Smooth muscle cell of the brain vasculature (primary cell): ENCODE measurements at places on chromosomes 12 and 14.

- DNase-seq, result no peak
These were observed 361.8 kb downstream of the C12orf50 start for GRCh38 chr12:87667378-87667777.

DNA sequence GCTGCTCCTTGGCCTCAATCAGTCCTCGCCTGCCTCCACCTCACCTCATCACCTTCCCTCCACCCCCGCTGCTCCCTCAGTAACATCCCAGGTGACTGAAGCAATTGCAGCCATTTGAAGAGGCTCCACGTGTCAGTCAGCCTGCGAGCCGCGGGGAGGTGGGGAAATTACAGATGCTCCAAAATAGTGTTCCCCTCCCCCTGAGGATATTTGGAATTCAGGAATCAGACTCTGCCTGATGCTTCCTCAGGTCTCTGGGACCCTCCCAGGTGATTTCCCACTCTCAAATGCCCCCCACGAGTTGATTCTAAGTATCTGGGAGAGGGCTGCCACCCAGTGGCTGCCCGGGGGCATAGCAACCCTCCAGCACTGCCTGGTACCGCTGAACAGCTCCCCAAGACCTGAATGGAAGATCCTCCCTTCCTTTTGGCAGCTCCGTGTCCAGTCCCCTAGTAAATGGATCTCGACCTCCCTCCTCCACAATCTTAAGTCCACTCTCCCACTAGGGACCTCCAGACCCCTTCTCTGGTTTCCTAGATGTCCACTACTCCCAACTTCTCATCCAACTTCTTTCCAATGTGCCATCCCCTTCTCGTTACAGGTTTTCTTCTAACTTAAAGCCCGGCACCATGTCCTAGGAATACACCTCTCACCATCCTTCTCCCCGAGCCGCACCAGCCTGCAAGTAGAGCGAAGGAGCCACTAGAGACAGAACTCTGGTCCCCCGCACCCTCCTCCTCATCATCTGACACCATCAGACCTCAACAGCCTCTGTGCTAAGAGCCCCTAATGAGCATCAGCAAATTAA, 1.4 kb upstream of the ASIC1 start:
- DNase-seq, result no peak

DNA sequence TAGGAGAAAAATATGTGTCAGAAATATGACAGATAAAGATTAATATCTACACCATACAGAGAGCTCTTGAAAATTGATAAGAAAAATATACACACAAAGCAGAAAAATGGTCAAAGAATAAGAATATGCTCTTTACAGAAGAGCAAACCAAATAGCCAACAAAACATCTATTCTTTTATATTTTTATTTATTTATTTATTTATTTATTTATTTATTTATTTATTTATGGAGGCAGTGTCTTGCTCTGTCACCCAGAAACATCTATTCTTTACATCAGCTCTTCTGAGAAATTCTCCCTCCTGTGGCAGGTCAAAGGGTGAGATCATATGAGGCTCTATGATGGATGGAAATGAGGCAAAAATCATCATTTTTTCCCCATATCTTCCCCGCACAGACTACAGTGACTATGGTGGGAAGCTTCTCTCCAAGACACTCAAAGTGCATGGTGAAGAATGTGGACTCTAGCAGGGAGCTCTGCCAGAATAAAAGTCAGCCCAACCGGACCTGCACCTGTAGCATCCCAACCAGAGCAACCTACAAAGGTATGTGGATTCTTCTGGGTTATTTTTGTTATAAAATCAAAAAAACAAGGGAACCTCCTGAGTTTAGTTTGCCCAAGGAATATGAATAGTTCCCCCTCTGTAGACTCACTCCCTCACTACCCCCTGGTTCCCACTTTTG, 71.4 kb downstream of the PLXNC1 start:
- DNase-seq, result no peak

- no peak for DNase-seq
These were observed 14.5 kb downstream of the CBX5 start for GRCh38 chr12:54265364-54265812.

DNA sequence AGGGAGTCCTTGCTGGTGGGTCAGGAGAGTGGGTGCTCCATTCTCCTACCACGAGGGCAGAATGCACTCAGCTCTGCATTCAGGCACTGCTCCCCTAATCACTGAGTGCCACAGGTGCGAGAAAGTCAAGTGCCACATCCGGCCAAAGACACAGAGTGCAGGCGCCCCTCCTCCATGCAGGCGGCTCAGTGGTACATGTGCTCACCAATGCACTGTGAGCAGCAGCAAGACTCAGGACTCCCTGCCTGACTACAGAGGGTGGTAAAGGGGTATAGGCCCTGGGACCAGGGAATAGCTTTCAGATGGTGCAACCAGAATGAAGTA, 32.9 kb downstream of the ZFYVE21 start:
- no peak for DNase-seq

- DNase-seq, result no peak
These were observed 741.8 kb downstream of the TMEM121 start for GRCh38 chr14:106268013-106268727.

- DNase-seq, result no peak
These were observed 185.6 kb downstream of the TMEM117 start for GRCh38 chr12:44021471-44021971.

DNA sequence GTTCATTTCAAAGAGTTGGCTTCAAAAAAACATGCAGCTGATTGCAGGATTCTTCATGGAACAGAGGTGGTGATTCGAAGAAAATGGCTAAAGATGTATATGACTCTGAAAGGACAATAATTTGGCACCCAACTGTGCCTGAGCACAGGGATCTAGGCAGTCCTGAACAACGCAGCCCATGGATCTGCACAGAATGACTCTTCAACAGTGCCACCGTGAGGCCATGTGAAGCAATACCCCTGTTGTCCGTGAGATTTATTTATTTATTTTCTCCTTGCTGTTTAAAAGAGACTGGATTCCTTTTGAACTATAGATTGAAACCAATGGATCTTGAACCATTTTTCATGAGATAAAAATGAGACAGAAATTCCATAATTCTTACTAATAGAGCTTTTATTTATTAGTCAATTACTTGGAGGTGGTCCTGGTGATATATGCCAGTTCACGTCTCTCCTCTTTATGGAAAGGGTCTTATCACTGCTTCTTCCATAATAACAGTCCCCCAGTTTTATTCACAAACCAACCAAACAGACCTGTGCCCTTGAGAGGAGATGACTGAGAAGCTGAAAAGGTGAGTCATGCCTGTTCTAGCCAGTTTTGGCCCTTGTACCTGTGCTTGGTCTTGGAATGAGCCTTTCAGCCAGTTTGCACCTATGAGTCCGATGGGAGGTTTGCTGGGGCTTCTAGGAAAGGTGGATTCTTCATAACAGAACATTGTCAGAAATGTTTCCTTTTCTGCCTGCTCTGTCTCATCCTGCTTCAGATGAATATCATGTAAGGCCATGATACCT, 1598.3 kb downstream of the AACS start:
- no peak for DNase-seq

DNA sequence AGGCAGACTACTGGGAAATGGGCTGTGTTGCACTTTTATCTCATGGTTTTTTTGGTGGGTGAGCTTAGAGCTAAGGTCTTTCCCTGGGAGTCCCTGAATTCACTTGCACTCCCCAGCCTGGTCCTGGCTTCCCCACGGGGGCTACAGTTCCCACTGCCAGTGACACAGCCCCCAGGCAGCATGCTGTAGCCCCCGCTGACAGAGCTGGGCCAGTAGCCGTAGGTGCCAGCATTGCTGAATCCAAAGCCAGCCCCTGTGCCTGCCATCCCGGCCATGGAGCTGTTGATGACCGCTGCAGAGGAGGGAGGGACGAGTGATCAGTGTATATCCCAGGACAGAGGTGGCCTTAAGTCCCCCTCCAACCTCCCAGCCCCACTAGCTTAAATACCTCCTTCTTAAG, 6.9 kb upstream of the KRT72 start:
- no peak for DNase-seq

DNA sequence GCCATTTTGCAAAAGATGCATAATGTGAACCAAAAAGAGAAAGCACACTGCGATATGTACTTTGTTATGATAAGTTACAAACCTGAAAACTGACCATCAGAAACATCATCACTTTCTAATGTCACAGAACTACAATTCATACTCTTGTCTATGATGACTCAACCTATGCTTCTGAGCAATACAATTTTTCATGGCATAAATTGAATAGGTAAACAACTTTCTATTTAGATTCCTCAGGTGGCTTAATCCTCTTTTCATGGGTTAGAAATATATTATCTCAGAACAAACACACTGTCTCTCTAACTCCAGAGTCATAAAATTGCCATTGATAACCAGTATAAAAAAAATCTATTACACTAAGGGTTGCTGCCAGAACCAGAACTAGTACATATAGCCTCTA, 1715.0 kb upstream of the FLRT2 start:
- no peak for DNase-seq

DNA sequence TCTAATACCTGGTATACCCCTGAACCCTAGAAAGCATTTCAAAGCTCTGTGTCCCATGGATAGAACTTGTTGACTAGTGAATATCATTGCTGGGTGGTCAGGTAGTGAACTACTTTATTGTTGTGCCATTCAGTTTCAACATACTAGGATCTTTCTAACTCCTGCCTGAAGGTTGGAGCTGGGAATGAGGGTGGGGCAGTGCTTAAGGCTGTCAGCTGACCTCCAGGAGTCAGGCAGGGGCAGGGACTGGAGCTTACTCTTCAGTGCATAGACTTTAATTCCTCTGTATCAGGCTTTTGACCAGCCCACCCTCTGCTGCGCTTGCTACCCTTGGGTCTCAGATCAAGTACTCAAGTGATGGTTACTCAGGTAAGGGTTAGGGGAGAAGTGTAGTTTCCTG, 102.6 kb upstream of the RFX4 start:
- no peak for DNase-seq

DNA sequence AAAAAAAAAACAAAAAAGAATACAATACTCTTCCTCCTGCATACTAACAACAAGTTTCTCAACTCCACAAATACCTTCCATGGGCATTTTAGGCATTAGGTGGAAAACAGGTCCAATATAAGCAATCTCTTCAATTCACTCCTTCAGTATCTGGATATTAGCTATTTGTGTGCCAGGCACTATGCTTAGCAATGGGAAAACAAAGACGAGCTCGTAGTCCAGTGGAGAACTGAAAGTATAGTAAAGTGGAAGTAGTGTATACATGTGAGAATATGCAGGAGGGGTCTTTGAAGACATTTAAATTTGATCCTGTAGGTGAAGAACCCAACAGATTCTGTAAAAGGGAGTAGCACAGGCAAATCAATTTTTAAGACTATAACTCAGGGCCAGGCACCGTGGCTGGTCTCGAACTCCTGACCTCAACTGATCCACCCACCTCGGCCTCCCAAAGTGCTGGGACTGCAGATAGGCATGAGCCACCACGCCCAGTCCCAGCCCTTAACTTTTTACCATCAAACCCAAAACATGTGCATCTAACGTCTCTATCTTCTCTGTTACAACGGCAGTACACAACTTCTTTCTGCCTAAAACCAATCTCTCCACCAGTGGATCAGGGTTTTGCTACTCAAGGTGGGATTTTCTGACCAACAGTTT, 10.6 kb downstream of the HECTD1 start:
- DNase-seq, result no peak

GRCh38 chr12:41950455-41950854, 194.2 kb downstream of the GXYLT1 start:
- no peak for DNase-seq

DNA sequence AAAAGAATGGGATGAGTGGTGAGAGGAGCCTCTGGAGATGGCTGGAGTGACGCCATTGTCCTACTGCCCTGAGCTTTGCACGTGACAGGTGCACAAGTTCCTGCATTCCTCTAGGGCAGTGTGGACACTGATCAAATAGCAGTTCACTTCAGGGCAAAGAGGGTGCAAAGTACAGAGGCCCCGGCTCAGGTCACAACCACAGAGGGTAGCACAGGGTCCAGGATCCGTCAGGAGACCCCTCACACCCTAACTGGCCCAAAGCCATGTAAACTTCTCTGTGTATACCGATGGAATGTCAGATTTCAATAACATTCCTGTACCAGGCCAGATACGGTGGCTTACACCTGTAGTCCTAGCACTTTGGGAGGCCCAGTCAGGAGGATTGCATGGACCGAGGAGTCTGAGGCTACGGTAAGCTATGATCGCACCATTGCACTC, 10.4 kb upstream of the FBLN5 start:
- DNase-seq, result no peak

GRCh38 chr14:105137481-105138020, 31.0 kb downstream of the JAG2 start:
- DNase-seq, result no peak

- no peak for DNase-seq
These were observed 106.1 kb downstream of the PAX9 start for GRCh38 chr14:36767603-36768281.

- DNase-seq, result no peak
These were observed 2.7 kb downstream of the DYRK2 start for GRCh38 chr12:67651132-67651695.

- no peak for DNase-seq
These were observed 17.7 kb downstream of the C12orf71 start for GRCh38 chr12:27064397-27065342.

GRCh38 chr12:87039536-87039935, 783.3 kb upstream of the MGAT4C start:
- DNase-seq, result no peak

- no peak for DNase-seq
These were observed 98.9 kb downstream of the LRRC74A start for GRCh38 chr14:76925097-76925441.

DNA sequence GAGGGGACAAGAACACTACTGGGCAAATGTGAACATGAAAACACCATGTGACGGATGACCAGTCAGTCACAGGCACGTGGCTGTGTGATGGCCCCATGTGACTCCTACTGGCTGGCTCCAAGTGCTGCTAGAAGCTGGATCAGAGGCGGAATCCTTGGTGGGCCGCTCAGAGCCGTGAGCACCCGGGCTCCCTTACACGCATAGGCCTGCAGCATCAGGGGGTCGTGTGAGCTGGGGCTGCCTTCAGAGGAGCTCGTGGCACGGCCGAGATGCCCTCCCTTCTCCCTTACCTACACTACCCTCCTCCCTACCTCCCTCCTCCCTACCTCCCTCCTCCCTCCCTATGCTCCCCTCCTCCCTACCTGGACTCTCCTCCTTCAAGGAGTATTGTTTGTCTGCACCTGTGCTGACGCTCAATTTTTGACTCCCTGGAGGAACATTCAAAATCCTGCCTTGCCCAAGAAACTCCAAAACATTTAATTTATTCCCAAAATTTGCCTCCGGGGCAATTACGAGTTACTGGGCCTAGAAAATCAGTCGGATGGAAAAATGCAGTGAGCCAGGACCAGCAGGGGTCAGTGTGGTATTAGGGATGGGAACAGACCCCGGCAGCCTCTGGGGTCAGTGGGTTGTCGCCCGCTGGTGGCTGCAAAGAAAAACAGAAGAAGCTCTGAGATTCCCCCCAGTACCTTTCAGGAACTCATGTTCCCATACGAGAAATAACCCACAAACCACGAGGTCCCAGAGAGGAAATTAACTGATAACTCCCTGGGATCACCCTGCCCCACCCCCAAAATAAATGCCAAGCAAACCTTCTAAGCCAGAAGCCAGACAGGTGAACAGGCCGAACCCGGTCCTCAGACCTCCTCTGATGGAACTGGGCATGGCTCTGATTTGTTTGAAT, 61.3 kb downstream of the C14orf132 start:
- DNase-seq, result no peak

DNA sequence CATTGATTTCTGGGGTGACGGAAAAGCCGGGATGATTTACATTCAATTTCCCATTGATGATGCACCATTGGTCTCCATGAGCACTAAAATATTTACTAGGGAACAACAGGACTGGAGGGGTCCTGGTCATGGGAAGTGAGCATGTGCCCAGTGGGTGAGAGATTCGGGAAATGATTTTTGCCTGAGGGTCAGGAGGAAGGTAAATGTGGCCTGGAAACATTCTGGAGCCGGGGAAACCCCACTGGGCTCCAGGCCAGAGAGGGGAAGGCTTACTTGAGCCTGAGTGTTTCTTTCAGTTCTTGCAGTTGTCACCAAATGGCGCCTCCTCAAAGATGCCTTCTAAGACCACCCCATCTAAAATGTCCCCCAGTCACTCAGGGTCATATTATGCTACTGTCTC, 532.3 kb upstream of the TBX3 start:
- no peak for DNase-seq
